Putamen (tissue), 1 donor: ENCODE measurements at places on chromosomes 7 and 10.

DNA sequence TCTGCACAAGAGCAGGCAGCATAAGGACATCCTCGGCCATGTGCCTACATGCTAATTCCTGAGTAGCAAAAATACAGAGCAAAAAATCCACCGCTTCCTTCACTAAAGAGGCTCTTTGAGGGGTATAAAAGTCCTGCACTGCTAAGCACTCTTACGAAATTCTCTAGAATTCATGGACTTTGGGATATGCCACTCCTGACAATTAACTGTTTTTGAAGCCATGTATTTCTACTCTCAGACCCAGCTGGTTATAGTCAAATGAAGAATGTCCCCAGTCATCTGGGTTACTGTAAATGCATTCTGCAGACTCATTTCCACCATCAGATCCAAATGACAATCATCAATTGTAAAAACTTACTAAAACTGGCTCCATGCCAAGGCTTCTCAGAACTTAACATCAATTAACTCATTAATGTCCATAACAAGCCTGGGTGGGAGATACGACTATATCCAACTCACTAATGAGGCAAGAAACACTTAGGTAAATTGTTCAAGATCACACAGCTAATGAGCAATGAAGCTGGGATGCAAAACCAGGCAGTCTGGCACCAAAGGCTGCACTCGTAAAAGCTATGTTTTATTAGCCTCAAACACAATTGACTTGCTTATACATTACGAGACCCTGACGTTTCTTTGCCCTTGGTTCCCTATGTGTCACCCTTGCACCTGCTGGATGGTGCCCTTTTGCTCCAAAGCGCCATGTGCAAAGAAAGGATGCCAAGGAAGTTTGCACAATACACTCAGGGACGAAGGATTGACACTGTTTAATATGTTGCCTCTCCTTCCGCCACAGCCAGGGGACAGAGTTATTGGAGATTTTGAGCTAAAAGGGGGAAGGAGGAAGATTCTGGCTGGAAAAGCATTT, 250.4 kb downstream of the ELMO1 start:
- DNase-seq: no peak

DNA sequence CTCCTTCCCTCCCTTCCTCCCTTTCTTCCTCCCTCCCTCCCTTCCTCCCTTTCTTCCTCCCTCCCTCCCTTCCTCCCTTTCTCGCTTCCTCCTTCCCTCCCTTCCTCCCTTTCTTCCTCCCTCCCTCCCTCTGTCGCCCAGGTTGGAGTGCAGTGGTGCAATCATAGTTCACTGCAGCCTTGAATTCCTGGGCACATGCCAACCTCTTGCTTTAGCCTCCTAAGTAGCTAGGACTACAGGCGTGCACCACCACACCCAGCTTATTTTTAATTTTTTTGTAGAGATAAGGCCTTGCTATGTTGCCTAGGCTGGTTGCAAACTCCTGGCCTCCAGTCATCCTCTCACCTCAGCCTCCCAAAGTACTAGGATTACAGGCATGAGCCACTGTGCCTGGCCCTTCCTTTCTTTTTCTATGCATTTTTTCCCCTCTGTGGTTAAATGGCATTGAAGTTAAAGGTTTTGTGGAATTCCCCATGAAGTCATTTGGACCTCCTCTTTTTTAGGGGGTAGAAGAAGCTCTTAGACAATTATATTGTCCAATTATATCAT, 9.6 kb downstream of the KLHDC10 start:
- DNase-seq: no peak

- DNase-seq: no peak
These were observed 255.5 kb downstream of the MAD1L1 start for GRCh38 chr7:1977059-1977875.

DNA sequence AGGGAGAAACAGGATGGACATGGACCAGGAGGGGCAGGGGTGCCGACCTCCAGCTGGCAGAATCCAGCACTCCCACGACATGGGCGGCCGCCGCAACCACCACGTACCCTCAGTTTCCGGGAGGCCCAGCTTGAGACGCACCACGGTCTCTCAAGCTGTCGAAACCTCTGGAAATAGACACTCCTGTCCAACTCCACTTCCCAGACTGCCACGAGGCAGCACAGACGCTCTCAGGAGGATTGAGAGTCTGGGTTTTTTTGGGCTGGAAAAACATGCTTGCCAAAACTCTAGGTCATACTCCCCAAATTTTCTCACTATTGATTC, 37.9 kb upstream of the PDGFA start:
- no peak for DNase-seq

DNA sequence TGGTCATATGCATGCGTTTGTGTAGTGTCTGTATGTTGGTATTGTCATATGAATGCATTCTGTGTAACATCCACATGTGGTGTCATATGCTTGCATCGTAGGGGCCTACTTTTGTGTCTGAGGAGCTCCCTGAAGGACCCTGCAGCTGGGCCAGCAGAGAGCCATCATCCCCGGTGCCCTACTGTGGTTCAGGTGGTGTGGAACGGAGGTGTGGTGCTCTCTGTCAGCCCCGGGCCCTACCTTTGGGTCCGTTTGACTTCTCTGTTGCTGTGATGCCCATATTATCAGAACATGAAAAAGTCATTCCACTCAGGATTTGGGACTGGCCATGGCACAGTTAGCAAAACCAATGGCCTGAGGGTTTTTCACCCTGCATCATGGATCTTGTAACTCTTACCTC, 217.9 kb downstream of the ADARB2 start:
- no peak for DNase-seq

DNA sequence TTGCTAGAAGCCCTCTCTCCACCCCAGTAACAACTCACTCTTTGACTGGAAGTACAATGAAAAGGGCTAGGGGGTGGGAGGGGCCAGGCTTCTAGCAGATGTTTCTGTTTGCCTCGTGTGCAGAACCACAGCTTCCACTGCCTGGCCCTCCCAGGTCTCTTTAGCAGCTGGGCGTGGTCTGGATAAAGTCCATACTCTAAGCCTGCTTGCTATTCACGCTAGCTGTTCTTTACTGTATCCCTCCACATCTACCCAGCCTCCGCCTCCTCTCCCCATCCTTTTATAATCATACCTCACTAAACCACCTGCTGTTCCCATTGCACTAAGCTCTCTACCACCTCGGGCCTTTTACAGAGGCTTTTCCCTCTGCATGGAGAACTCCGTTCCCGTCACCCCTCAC, 288.8 kb downstream of the CAMK1D start:
- no peak for DNase-seq

DNA sequence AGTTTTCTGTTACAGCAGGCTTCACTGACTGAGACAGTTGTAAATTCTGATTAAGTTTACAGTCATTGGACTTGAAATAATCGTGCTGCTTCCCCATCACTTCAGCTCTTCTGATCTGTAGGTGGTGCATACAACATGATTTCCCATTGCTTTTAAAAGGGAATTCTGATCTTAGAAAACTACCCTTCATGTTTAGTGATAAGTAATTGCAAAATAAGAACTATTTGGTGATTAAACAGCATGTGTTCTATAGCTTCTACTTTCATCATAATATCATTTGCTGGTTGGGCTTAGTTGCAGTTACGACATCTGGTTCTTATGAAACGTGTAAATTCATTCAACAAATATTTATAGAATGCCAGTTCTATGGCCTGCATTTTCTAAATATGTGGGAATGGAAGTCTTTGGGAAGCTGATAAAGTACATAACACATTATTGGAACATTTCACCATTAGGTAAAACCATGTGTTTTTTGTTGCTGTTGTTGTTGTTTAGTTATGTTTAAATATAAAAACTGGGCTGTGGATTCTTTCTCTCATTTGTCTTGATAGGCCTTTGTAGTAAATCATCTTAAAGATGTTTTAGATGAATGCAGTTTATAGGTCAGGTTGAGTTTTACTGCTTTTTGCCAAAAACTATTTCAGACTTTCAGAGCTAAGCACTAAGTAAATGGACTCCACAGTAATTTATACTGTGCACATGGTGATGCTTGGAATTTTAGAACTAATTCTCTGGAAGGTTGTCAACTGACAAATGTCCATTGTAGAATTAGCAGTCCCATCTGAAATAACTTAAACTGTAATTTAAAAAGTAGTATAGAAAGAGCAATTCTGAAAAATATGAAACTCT, 13.1 kb downstream of the GNAI1 start:
- DNase-seq: no peak

DNA sequence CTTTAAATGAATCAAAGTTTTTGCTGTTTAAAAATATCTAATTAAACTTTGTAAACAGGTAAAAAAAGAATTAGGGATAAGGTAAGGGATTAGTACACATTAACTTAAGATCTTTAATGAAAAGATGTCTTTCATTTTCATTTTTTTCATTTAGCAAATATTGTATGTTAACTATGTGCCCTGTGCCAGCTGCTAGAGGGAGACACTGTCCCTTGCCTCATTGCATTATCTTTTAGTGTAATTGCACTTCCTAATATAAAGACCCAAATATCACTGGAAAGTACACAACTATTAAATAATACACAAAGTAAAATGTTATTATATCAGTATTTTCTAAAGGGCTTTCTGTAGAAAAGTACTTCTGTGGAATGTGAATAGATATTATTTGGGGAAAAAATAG, 102.7 kb downstream of the GPR37 start:
- no peak for DNase-seq

GRCh38 chr10:86535132-86535882, 13.7 kb upstream of the WAPL start:
- DNase-seq: no peak

GRCh38 chr10:3295582-3296151, 123.1 kb upstream of the PITRM1 start:
- no peak for DNase-seq

- no peak for DNase-seq
These were observed 885 bp upstream of the NKX1-2 start for GRCh38 chr10:124450783-124451057.

GRCh38 chr7:155880721-155881120, 68.5 kb upstream of the SHH start:
- DNase-seq: no peak

DNA sequence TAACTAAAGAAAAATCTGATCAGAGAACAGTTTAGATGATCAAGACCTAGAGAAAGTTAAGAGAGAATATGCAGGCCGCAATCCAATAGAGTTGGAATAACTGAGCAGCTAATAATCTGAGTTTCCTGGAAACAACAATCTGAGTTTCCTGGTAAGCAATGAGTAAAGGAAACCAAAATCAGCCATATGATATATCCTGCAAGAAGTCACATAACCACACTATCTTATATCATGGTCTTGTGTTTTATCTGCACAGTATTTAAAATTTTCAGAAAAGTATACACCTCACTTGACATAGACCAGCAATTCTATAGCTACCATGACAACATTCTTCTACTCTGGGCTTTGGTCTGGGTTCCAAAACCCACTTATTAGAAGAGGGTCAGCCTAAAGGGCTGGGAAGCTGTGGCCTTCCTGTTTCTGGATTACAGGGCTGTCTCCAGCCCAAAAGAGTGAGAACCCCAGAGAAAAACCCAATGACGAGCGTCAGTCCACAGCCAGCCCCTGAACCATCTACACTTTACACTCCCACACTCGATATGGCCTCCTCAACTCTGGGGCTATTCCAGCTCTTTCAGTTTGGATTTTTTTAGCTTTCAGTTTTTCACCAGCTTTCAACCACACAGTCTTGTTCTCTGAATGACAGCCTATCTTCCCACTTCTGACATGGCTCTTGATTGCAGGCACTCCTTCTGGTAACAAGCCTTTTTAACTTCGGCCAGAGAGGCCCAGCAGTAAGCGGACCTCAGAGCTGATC, 110.4 kb downstream of the GLI3 start:
- DNase-seq: no peak

- no peak for DNase-seq
These were observed 210.2 kb upstream of the CTBP2 start for GRCh38 chr10:125370578-125370977.

- DNase-seq: no peak
These were observed 598 bp downstream of the VIPR2 start for GRCh38 chr7:159143780-159144757.

- no peak for DNase-seq
These were observed 22.9 kb downstream of the PDGFA start for GRCh38 chr7:496528-497295.

DNA sequence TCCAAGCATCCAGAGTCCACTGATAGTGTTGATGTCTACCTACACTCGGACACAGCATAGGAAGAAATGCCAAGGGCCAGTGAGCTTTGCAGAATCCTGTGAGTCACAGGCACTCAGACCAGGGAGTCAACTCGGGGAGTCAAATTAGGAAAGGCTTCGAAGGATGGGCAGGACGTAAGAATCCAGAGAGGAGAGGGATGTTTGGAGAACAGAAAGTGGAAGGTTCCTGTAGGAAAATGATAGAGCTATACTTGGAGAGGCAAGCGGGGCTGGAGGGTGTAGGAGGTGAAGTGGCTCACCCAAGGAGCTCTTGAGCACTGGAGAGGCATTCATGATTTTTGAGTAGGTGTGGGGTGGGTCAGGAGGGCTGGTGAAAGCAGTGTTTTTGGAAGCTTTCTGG, 3.0 kb downstream of the ZYX start:
- DNase-seq: no peak

- DNase-seq: no peak
These were observed 616.1 kb downstream of the PARD3 start for GRCh38 chr10:34198953-34199352.

- no peak for DNase-seq
These were observed 103.0 kb downstream of the PTEN start for GRCh38 chr10:87966459-87966858.

GRCh38 chr7:4845740-4846142, 16.1 kb downstream of the PAPOLB start:
- peak; percentile 36 for DNase-seq

DNA sequence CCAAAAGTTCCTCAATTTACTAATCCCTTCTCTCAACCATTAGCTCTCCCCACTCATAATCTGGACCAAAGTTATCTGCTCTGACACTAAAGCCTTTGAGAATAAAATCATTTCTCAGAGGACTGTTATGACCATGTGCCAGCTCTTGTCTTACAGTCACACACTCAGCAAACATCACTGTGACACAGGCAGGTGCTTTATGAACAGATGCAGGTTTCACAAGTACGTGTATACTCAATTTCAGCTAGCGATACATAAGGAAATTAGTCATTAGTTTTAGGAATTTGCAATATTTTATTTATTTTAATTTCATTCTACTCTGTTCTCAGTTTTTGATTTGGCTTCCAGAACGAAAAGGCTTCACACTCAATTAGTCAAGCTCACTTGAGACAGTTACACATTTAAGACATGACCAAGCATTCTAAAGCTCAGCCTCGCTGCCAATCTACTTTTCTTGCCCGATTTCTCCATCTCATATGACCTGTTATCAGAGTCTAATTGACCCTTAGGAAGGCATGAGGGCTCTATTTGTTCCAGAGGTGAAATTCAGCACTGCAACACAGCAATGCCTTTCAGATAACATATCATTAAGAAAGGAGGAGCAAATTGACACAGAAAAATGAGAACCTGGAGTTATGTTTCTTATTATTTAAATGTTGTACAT, 76.8 kb downstream of the TFEC start:
- DNase-seq: no peak

DNA sequence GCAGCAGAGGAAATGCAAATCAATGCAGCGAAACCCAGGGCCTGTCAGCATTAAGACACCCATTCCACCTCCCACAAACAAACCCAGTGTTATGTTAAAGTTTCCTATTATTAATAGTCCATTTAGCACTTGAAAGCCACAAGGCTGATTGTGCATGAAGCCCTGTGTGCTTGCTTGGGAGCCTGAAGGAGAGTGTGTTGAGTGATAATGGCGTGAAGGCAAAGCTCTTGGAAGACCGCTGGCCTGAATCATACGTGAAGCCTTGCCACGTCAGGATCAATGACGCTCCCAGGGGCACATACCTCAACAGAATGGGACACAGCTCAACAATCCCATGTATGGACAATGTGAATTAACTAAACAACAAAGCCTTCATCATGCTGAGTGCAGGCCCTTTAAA, 25.1 kb downstream of the PTPRN2 start:
- no peak for DNase-seq
